ENCODE measurements at places on chromosomes 7 and 10.

DNA sequence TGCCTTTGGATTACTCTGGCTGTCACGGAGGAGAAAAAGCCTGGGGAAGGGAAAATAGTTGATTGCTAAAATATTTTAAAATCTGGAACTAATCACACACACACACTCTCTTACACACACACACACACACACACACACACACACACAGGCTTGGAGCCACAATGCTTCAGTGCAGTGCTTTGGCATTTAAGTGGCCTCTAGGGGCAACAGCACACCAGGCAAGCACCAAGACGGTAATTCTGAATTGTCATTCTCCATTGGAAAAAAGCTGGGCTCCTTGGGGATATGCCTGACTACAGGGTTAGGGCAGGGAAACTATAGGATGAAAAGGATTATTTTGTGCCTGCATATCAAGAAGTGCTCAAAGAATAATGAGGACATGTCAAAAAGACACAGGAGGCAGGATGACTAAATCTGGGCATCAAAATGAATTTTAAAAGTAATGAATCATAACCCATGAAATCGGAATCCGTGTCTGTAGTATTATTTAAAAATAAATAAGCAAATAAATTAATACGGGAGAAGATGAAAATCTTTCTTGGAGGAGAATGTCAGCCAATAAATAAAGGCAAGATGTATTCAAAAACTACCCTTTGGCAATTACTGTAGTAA lies 30.4 kb upstream of the DDC start:
- DNase-seq, result peak; percentile 74

DNA sequence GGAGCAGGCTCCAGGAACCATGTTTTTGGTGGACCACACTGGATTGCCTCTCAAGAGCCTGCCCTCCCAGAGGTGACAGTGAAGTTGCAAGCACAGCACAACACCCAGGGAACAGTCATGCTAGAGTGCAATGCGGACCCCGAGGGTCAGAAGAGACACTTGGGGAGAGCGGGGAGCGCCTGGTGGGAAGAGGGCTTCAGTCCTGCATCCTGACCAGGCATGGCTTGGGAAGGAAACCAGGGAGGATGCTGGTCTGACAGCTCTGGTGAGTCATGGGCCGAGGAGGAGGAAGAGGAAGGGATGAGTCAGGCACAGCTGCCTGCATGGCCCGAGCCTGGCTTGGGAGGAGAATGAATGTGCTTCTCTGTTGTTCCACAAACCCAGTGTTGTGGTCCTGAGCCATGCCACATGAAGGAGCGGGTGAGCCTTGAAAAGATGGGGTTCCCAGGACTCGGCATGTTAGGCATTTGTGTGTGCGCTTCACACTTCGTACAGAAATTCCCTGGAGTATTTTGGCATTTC lies 29.5 kb upstream of the ANKRD2 start:
- peak; percentile 96 for DNase-seq

DNA sequence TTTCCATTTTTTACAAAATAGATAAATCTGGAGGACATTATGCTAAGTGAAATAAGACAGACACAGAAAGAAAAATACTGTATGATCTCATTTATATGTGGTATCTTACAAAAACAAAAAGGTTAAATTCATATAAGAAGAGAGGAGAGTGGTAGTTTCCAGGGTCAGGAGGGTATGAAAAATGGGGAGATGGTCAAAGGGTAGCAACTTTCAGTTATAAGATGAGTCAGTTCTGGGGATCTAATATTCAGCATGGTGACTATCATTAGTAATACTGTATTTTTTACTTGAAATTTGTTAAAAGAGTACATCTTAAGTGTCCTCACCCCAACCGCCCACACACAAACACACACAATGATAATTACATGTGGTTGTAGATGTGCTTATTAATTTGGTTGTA lies 1250.1 kb downstream of the SORCS1 start:
- DNase-seq, result no peak

GRCh38 chr10:13614530-13615332 lies 28.0 kb downstream of the PRPF18 start:
- peak; percentile 37 for DNase-seq

- peak; percentile 92 for DNase-seq
Measured at GRCh38 chr10:112875476-112876267, 74.4 kb upstream of the TCF7L2 start.

DNA sequence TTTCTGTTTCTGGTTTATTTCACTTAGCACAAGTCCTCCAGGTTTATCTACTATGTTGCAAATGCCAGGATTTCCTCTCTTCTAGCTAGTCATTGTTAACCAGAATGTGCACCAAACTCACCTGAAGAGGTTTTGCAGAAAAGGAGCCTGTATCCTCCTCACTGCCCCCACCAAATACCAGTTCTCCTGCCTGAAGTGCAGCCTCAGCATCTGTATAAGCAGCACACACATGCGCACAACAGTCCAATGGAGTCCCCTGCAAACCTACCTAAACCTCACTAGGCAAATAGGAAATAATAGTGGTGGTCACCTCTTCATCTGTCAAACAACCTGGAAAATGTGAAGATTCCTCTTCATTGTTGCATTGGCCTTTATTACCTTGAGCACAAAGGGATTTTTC lies 237.8 kb downstream of the PAXIP1 start:
- DNase-seq, result no peak

GRCh38 chr10:43949351-43949750 lies 300.7 kb upstream of the ZNF32 start:
- no peak for DNase-seq

GRCh38 chr10:24463611-24464426 lies 254.9 kb downstream of the KIAA1217 start:
- DNase-seq, result peak; percentile 83

DNA sequence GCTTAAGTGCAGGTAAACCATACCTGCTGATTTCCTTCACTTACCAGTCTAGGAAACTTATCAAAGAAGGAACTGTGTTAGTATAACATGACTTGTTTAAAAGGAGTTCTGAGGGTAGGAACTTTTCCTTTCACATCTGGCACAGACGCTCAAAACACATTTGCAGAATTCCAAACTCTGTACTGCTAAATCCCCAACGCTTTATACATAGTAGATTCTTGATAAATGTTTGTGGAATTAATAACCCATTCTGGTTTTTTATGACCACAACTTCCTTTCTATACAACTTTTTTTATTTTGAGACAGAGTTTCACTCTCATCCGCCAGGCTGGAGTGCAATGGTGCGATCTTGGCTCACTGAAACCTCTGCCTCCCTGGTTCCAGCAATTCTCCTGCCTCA lies 7.7 kb upstream of the TRUB1 start:
- no peak for DNase-seq

- DNase-seq, result no peak
Measured at GRCh38 chr10:86802473-86803108, 46.2 kb downstream of the BMPR1A start.

DNA sequence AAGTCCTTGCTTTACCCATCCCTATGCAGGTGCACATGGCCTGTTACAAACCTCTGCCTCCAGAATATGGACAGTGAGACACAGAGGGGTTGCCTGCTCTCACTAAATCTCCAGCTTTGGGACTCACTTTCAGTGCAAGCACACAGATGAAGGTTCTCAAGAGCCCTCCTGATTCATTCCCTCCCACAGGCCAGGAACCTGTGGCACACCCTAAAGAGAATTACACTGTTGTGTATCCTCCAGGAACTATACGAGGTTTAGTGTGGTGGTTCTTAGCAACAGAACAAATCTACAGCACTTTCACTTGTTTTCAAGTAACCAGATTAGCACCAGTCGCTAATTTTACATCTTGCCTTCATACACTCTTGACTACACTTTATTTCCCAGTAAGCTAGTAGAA lies 192.3 kb downstream of the PLXNA4 start:
- no peak for DNase-seq

DNA sequence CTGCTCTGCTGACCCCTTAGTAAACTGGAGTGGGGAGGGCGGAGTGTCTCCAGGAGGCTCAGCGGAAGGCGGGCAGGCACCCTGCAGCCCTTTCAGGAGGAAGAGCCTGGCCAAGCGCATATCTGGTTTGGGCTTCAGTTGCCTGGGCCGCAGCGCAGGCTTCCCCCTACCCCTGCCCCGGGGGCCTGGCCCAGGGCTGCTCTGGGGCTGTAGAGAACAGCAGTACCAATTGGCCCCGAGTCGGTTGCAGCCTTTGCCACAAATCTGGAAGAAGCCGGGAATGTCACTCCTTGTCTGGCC lies 28.1 kb upstream of the JAKMIP3 start:
- no peak for DNase-seq

DNA sequence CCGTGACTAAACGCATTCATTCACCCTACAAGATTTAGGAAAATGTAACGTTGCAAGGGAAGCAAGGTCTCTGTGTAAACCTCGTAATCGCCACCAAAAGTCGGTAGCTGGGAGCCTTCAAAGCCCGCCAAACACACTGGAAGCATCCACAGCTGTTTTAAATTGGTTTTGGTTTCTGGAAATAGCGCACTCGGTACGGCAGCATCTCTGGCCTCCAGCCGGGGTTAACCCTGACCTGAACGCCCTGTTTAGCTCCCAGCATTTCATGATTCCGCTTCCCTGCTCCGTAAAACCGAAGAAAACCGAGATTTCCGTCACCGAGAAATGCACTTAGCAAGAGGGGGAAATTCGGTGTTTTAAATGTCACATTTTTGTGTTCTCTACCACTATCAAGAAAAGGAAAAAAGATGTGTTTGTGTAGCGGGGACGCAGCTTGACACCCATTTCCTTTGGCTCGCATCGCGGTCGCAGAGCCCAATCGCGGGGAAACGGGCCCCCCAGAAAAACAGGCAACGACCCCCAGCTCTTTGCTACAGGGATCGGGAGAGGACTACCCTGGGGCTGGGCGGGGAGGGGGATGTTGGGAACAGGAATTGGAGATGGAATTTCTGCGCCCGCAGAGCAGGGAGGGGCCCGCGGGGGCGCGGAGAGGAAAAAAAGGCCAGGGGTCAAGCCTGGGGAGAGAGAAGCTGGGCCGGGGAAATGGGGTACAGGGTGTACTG lies 646 bp downstream of the SGCE start:
- peak; percentile 58 for DNase-seq

DNA sequence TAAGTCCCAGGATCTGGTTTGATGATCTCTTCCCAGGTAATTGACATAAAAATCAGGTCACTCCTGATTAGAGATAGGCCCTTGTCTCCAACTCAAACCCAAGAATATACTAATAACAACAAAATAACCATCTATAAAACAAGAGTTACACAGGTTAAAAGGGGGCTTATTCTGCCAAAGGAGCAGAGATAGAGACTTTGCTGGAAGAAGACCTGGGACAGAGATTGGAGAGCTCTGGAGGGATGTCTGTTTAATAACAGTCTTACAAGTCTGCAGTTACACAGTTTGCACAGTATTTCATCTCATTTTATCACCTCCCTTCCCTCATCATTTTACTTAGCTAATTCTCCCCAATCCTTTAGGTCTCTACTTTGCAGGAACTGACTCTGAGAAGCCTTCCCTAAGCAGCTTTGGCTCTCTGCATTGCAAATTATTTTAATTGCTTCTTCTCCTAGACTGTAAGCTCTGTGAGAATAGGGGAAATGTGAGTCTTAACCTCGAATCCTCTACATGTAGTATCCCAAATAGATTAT lies 3.7 kb upstream of the ZNF438 start:
- no peak for DNase-seq

DNA sequence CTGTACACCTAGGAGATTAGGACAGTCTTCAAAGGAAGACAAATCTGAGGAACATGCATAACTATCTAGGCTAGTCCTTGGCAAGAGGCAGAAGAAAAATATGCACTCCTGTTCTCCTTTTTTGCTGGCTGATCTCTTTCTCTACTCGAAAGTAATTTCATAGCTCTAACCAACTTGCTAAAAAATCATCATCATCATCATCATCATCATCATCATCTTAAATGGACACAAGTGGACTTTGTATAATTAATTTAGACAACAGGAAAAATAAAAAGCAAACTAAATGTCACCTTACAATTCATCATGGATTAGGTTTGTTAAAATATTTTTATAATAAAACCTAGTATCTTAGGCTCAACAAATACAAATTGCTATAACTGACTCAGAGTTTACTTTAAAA lies 47.2 kb upstream of the DKK1 start:
- DNase-seq, result no peak

DNA sequence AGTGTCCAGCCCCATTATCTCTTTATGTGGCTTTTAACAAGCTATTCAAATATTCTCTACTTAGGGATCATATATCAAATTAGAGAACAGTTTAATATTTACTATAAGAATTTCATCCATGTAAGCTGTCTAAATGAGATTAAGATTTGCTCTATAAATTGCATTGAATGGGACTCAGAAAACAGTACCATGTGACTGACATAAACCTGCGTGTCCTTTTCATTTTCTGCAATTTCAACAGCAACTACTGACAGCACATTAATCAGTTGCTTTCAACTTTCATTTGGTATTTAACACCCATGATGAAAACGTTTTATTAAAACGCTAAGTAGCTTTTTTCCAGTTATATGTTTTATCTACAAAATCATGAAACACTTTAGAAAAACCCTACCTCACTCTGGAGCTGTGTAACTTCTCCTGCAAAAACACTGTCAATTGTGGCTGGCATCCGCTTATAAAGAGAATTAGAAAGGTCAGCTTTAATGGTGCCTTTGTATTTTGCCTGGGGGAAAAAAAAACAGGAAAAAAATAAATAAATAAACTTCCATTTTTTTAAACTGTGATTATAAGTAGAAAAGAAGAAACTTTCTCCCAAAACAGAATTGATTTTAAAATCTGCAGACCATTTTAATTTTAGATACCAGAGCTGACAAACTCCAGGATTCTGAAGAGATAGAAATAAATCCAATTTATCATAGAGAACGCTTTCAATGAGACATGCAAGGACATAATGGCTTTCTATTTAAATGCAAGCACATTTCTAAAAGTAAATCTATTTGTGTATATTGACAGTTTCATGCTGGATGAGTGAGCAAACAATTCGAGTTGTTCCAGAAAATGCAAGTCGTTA lies 9.2 kb downstream of the NEBL start:
- DNase-seq, result no peak

DNA sequence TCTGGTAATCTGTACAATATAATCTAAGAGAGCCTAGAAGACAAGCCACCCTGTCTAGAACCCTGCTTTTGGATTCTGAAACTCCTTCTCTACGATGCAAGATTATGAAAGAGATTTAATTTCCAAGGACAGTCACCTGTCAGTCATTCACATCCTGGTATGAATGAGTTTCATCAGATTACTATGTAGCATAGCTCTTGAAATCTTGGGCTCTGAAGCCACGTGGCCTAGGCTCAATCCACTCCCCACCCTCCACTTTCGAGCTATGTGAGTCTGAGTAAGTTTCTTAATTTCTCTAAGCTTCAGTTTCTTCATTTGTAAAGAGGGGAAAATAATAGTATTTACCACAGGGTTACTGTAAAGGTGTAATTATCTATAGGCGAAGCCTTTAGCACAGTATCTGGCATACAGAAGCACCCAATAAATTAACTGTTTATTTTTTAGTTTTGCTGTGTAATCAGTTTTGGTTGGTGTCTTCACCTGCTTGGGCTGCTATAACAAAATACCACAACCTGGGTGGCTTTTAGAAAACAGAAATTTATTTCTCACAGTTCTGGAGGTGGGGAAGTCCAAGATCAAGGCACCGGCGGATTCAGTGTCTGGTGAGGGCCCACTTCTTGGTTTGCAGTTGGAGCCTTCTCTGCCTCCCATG lies 71.3 kb downstream of the MYOF start:
- DNase-seq, result no peak

GRCh38 chr7:20745702-20746101 lies 41.0 kb downstream of the SP8 start:
- no peak for DNase-seq
